NCI-H1417 (cell line): ENCODE measurements at places on chromosomes 3 and 15.

- peak; percentile 50 for DNase-seq
These were observed 103.2 kb upstream of the TJP1 start for GRCh38 chr15:29925227-29926082.

DNA sequence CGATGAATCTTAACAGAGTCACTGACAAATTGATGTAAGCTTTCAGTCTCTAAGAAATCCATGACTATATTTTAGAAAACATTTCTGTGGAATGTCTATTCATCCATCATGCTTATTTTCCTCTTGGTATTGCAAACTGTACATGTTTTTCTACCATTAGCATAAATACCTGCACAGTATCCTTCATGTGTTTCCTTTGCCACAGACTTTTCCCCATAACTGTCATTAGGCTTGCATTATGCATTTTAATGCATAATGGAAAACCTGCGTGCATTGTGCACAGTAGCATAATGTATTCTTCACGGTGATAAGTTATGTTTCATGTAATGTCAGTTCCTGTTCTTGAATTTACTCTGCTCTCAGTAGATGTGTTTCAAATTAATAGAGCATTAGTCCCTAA lies 403.1 kb upstream of the EPHA3 start:
- DNase-seq = no peak

GRCh38 chr3:169515132-169515531 lies 148.4 kb downstream of the MECOM start:
- DNase-seq = peak; percentile 50

GRCh38 chr15:45645026-45645980 lies 10.5 kb downstream of the SQOR start:
- DNase-seq = no peak

GRCh38 chr15:31346367-31347066 lies 19.9 kb downstream of the KLF13 start:
- DNase-seq = no peak

DNA sequence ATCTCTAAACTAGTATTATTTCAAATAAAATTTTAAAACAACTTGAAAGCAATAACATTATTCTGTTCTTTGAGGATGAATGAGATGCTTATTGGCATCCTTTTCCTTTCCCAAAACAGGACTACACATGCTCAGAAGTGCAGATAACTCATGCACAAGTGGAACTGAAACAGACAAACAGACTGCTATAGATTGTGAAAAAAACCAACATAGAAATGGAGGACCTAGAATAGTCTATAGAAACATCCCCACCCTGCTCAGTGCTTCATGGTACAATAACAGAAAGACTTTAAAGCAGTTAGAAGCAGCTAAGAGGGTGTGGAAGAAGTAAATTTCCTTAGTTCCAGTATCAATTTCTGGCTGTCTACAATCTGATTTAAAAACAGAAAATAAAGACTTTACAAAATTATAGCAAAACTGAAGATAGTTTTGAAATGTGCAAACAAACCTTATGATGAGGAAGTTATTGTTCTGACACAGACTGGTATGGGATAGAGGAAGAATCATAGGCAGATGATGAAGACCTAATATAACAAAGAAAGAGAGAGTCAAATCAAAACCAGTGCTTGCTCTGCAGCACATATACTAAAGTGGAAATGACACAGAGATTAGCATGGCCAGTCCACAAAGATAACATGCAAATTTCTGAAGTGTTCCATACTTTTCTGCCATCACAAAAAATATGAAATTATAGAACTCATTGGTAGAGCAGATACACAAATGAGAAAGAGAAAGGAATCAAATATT lies 1025.4 kb downstream of the SQOR start:
- no peak for DNase-seq

- no peak for DNase-seq
These were observed 303.9 kb upstream of the SLCO3A1 start for GRCh38 chr15:91549581-91549980.

- no peak for DNase-seq
These were observed 85.0 kb upstream of the STAC start for GRCh38 chr3:36295296-36295695.

DNA sequence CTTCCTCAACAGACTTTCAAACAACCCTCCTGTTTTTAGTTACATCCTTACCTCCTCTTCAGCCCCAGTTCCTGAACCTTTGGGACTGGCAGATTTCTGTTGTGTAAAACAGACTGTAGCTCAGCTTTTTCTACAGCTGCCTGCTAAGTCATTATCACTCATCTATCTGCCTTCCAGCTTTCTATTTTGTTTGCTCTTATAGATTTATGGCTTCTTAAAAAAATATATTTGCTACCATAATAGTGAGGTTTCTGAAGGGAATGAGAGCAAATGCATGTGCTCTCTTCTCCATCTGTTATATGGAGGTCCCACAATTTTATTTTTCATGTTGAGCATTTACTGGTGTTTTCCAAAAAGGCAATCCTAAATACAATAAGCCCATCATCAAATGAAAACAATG lies 18.2 kb upstream of the GJD2 start:
- peak; percentile 65 for DNase-seq

GRCh38 chr3:88113311-88114162 lies 36.2 kb upstream of the C3orf38 start:
- peak; percentile 67 for DNase-seq

DNA sequence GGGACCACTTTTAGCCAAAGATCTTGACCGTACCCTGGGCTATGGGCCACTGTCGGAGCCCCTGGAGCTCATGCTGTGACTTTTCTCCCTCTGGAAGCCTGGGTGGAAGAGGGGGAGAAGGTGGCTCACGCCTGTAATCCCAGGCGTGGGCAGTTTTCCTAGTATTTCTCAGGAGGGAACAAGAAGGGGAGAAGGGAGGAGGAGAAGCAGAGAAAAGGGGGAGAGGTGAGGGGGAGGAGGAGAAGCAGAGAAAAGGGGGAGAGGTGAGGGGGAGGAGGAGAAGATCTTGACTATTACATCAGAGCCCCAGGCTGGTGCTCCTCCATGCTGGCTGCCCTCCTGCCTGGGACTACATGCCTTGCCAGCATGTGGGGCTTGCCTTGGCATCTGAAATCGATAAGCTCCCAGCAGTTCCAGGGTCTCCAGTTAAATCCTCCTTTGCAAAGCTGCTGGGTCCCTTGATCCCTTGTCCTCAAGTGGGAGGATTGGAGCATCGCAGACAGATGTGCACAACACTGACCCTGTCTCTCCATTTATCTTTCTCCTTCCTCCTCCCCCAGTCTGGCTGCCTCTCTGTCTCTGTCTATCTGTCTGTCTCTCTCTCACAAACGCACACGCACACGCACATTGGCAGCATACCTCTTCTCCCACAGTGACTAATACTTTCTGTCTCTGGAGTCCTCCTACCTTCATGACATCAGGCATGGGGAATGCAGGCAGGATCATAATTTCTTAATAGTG lies 41.6 kb downstream of the MRAS start:
- DNase-seq = no peak
